ENCODE measurements at places on chromosomes 1 and 21.

DNA sequence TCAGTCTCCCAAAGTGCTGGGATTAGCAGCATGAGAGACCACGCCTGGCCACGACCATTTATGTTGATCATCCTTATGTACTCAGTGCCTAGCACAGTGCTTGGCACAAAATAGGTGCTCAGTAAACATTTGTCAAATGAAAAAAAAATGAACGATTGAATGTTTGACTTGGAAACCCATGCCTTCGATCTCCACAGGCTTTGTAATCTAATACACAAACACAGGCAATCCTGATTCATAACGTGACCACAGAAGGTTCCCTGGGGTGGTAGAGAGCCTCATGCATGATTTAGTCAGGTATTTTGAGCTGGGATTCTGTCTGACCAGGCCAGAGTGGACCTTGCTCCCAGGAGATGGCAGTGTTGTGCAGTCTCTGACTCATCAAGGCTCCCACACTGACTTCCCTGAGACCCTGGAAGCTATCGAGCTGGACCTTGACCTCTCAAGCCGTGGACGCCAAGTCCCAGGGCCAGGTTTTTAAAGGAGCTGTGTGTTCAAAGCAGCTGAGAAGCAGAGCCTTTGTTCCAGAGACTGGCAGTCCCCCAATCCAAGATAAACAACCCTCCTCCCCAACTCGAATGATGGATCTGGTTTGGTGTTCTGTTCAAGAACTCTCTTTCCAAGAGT is 81.1 kb downstream of the PGM1 start:
- no peak for DNase-seq

- DNase-seq = no peak
Measured at GRCh38 chr1:60245324-60245723, 171.8 kb upstream of the C1orf87 start.

DNA sequence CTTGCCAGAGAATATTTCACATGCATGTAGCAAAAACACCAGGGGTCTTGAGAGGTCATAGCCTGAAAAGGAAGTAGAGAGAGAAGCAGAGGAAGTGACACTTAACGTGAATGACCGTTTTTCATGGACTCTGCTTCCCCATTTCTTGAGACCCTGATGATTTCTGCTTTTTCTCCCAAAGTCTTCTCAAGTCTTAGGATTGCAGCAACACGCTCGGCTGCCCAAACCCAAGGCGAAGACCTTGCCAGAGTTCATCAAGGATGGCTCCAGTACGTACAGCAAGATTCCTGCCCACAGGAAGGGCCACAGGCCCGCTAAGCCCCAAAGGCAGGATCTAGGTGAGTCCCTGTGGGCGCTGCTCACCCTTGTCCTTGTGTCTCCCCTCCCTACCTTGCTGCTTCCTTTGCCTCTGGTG is 12.8 kb downstream of the THEMIS2 start:
- DNase-seq = no peak

GRCh38 chr1:14282707-14283106 is 315.8 kb upstream of the KAZN start:
- no peak for DNase-seq
